ENCODE measurements at places on chromosomes 7 and 10.

GRCh38 chr7:33981671-33982424 is 76.5 kb downstream of the BMPER start:
- peak; percentile 83 for DNase-seq

GRCh38 chr7:155781433-155781832 is 30.8 kb downstream of the SHH start:
- DNase-seq: no peak

GRCh38 chr10:96768136-96768535 is 47.8 kb upstream of the PIK3AP1 start:
- no peak for DNase-seq

- no peak for DNase-seq
Measured at GRCh38 chr7:55536619-55537457, 35.5 kb downstream of the VOPP1 start.

GRCh38 chr7:139737221-139738100 is 40.3 kb downstream of the HIPK2 start:
- peak; percentile 75 for DNase-seq

- DNase-seq: no peak
Measured at GRCh38 chr10:112915590-112916572, 34.2 kb upstream of the TCF7L2 start.

DNA sequence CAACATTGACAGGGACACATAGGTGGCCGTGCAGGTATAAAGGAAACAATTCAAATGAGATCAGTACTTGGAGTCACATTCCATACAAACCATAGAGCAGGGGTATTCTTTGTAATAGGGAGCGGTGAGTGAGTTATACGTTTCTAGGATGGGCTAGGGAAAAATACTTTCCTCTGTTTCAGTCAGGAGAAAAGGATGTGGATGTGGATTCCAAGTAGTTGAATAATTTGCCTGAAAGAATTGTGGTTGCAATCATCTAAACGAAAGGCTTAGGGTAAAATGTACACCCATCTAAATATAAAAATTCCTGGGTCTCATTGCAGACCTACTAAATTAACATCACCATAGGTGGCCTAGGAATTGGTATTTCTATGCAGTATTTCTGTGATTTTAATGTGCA is 270.7 kb upstream of the IGFBP3 start:
- DNase-seq: peak; percentile 95

DNA sequence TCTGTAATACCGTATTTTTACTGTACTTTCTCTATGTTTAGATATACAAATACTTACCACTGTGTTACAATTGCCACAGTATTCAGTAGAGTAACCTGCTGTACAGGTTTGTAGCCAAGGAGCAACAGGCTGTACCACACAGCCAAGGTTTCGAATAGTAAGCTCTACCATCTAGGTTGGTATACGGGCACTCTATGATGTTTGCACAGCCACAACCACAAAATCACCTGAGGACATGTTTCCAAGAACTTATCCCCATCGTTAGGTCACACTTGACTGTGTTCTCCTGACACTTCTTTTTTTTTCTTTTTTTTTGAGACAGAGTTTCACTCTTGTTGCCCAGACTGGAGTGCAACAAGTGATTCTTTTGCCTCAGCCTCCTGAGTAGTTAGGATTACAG is 134.6 kb upstream of the TRIM24 start:
- no peak for DNase-seq

- DNase-seq: no peak
Measured at GRCh38 chr10:123044391-123044790, 35.6 kb downstream of the ACADSB start.

DNA sequence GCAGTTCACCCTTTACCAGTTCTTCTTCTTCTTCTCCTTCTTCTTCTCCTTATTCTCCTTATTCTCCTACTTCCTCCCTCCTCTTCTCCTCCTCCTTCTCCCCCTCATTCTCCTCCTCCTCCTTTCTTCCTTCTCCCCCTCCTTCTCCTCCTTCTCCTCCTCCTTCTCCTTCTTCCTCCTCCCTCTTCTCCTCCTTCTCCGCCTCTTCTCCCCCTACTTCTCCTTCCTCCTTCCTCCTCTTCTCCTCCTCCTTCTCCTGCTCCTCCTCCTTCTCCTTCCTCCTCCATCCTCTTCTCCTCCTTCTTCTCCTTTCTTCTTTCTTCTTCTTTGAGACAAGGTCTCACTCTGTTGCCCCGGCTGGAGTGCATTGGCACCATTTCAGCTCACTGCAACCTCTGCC is 58.0 kb upstream of the LRGUK start:
- DNase-seq: no peak

DNA sequence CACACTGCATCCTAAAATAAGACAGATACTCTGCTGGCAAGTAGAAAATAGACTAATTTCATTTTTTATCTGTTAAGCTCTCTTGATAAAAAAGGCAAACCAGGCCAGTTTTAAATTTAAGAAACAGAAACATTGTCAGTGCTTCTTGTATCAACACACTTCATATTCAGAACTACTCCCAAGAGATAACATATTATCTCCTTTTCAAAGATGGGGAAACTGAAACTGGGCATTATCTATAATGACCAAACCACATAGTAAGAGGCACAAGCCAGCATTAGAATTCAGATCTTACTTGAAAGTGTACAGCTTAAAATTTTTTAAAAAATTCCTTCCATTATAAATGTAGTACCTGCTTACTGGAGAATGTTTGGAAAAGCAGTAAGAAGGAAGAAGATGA is 14.7 kb downstream of the SRI start:
- no peak for DNase-seq

GRCh38 chr10:58179238-58179637 is 88.5 kb downstream of the IPMK start:
- DNase-seq: no peak

DNA sequence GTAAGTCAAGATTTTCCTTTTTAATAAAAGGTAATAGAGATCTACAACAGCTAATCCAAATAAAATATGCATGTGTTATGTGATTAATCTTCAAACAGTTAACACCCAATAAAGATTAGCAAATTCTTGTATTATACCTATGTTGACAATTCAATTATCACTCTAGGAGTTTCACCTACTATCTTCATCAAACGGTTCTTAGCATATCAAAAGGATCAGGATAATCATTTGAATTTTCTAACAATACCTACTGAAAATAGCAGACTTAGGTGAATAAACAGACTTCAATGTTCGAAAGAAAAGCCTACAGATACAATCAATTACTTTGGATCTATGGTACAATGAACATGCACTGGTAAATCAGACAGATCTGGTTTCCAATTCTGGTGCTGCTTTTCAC is 268.3 kb downstream of the CACNA2D1 start:
- DNase-seq: no peak

DNA sequence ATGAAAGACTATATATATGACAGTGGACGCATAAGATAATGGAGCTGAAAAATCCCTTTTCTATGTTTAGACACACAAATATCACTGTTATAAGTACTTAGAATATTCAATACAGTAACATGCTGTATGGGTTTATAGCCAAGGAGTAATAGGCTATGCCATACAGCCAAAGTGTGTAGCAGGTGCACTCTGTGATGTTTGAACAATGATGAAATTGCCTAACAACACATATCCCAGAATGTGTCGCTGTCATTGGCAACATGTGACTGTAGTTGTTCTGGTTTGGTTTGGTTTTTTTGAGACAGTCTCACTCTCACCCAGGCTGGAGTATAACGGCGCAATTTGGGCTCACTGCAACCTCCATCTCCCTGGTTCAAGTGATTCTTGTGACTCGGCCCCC is 26.1 kb downstream of the NOM1 start:
- no peak for DNase-seq

GRCh38 chr7:132065193-132065988 is 509.0 kb upstream of the PODXL start:
- peak; percentile 99 for DNase-seq

- peak; percentile 50 for DNase-seq
Measured at GRCh38 chr7:108311446-108312168, 144.6 kb downstream of the NRCAM start.

DNA sequence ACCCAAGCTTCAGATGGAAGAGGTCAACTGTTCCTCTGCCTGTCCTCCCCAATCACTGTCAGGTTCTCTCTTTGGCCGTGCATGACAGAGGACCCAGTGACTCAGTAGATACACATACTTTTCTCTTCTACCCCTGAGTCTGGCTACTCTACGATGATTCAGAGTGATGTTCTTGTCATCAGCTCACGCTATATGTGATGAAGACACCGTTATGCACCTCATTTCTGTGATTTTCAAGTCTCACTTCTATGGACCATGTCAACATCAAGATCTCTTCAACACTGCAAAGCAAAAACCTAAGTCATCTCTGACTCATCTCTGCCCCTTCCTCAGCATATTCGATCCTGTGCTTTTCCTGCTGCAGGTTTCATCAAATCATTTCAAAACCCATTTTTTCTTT is 76.6 kb upstream of the DGKI start:
- DNase-seq: peak; percentile 81
